Dorsolateral prefrontal cortex (tissue), 122 donors: ENCODE measurements at places on chromosomes 7 and 10. TPM values are rescaled to one million over a fixed set of nuclear protein-coding genes. Genes with fewer than 3 reads are reported as not detected.

- DNase-seq = no peak
Observed at GRCh38 chr7:73560109-73560835, 2.8 kb upstream of the BCL7B start.

- no peak for DNase-seq
Observed at GRCh38 chr10:9910446-9910845, 1107.2 kb upstream of the CELF2 start.

DNA sequence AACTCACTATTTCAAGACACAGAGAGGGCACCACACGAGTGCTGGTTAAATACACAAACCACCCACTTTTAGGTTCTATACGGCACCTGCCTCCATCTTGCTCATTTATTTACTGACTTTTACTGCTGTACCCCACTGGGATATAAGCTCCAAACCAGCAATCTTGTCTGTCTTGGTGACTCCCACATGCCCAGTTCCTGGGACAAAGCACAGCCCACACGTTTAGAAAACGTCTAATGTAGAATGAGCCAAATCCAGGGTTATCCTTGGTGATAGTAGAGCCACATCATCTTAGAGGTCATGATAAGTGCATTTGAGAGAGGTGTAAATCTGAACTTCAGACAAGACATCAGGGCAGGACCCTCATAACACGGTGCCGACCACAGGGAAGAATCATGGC lies 73.5 kb downstream of the NUDCD3 start:
- DNase-seq = no peak

- DNase-seq = no peak
Observed at GRCh38 chr10:131905267-131905571, 4.4 kb downstream of the PPP2R2D start.

GRCh38 chr10:76558586-76558985 lies 1079.0 kb downstream of the KCNMA1 start:
- no peak for DNase-seq

GRCh38 chr10:46255801-46256747 lies 30.7 kb upstream of the ANTXRL start:
- peak; percentile 17 for DNase-seq

DNA sequence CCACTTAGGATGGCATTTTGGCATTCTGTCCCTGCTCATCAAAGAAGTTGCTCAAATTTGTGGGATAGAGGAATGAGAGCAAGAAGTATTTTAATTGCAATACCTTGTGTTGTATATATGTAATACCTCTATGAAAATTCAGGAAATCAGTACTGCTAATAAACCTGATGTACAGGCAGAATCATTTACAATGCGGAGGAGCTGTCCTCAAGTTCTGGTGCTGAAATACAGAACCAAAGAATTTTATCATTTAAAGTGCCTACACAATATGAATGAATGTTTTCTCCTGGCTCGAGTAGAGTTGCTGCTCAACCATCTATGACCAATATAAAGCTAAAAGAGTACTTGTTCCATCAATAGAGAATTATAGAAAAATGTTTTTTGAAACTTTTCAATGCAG lies 305.8 kb downstream of the PLXNA4 start:
- DNase-seq = no peak

GRCh38 chr7:137838706-137839315 lies 8.0 kb downstream of the DGKI start:
- no peak for DNase-seq

- peak; percentile 92 for DNase-seq
Observed at GRCh38 chr10:62048919-62049623, 147.6 kb downstream of the ARID5B start.

DNA sequence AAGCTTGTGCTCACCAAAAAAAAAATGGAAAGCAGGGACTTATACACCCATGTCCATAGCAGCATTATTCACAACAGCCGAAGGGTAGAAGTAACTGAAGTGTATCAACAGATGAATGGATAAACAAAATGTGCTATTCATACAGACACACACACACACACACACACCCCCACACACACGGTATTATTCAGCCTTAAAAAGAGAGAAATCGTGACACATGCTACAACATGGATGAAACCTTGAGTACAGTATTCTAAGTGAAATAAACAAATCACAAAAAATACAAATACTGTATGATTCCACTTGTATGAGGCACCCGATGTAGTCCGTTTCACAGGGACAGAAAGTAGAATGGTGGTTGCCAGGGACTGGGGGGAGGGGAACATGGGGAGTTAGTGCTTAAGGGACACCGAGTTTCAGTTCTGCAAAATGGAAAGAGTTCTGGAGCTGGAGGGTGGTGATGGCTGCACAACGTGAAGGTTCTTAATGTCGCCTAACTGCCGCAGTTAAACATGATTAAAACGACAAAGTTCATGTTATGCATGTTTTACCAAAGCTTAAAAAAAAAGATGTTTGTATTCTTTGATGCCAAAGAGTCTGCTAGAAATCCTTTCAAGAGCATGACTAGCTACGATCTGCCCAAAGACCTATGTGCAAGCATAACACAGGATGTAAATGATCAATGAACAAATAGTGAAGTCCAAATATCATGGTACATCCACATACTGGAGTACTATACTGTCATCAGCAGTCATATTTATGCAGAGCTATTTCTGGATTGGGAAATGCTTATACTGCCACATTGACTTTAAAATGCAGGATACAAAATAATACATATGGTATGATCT lies 7.2 kb downstream of the TNS3 start:
- DNase-seq = no peak

- no peak for DNase-seq
Observed at GRCh38 chr7:74023092-74023536, 4.9 kb upstream of the ELN start.

DNA sequence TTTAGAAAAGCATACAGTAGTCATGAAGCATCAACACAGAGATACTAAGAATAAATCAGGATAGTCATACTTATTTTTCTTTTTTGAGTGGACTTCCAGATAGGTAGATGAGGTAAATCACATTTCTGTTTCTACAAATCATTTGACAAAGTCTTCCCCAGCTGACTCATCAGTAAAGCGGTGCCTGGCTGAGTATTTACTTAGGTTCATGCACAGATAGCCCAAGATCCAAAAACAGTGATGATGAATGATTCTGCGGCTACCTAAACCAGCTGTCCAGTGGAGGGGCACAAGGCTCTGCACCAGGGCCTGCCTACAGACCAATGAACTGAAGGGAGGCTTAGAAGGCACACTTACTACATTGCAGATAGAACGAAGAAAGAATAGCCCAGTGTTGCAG lies 113.1 kb downstream of the PARP12 start:
- DNase-seq = no peak

DNA sequence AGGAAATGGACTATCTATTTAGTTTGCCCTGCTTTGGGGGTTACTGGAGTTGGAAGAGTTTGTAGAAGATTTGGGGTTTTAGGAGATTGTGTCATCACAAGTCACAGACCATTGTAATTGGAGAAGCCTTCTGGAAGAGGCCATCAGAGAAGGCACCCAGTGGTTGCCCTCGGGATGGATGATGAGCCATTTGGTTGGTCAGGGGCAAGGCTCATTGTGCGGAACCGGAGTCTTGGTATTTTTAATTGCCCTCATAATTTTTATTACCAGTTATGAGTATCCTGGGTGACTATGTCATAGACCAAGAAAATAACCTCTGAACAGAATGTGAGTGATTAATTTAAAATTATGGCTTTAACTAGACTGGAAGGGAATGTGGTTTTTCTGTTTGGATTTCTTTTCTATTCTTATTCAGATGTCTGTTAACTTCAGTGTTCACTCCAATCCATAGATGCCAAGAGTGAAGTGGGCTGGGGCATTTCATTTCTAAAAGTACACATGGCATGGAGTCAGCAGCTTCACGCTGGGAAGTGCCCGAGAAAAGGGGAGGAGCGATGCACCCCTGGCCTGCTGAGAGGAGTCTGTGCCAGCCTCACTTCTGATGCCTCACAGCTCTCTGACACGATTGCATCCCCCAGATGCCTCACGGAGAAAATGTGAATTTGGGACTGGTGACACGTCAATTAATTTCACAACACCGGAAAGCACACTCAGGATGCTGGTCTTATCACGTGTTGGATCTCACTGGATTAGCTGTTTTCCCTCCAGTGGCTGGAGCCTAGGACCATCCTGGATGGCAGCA lies 225.6 kb upstream of the IGFBP3 start:
- DNase-seq = no peak

DNA sequence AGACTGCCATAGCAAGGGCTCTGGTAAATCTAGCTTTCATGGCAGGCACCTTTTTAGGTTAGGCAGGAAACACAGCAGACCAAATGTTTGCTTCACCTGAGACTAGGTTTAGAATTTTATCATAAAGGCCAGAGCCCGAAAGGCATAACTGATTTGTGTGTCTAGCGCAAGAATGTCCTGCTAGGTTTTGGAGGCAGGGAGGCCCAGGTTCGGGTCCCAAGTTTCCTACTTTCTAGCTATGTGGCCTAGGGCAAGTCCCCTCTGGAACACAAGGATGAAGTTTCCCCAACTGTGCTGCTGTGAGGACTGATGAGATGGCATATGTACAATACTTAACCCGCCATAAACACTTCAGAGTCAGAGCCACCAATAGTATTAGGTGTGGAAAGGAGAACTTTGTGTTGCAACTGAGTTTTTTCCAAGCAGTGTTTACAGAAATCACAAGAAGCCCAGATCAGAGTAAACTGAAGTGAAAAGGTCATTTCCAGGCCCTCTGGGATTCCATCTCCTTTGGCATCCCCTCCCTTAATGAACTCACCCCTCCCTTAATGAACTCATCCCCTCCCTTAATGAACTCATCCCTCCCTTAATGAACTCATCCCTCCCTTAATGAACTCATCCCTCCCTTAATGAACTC lies 244.9 kb downstream of the SKAP2 start:
- DNase-seq = no peak

- DNase-seq = peak; percentile 69
Observed at GRCh38 chr10:69327463-69328379, 49.4 kb downstream of the HK1 start.

- no peak for DNase-seq
Observed at GRCh38 chr10:34759161-34759836, 55.8 kb downstream of the PARD3 start.

The RPA3 gene
- total RNA-seq = 19.8 TPM

- DNase-seq = no peak
Observed at GRCh38 chr7:32879460-32879859, 12.1 kb downstream of the KBTBD2 start.

- DNase-seq = no peak
Observed at GRCh38 chr10:61937631-61938351, 36.3 kb downstream of the ARID5B start.

DNA sequence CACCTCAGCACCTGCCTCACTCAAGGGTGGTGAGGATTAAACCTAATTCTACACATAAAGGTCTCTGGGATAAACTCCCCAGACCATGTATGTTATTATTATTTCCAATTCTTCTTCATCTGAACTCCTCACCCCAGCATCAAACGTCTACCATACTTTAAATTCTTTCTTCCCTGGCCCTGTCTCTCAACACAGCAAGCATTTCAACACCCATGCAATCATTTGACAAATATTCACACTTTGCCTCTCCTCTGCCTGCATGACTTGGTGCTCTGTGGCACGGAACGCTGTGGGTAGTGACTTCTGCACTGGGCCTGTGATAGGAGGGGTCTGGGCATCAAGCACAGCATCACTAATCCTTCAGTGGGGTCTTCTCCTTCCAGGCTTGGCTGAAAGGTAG lies 490.8 kb downstream of the TNS3 start:
- no peak for DNase-seq

- DNase-seq = no peak
Observed at GRCh38 chr10:112970021-112970420, 20.0 kb downstream of the TCF7L2 start.

The PDE6C gene
- not detected for total RNA-seq

- DNase-seq = no peak
Observed at GRCh38 chr7:121547544-121548092, 151.5 kb upstream of the FAM3C start.

The IGF2BP3 gene
- 7.0 TPM for total RNA-seq

DNA sequence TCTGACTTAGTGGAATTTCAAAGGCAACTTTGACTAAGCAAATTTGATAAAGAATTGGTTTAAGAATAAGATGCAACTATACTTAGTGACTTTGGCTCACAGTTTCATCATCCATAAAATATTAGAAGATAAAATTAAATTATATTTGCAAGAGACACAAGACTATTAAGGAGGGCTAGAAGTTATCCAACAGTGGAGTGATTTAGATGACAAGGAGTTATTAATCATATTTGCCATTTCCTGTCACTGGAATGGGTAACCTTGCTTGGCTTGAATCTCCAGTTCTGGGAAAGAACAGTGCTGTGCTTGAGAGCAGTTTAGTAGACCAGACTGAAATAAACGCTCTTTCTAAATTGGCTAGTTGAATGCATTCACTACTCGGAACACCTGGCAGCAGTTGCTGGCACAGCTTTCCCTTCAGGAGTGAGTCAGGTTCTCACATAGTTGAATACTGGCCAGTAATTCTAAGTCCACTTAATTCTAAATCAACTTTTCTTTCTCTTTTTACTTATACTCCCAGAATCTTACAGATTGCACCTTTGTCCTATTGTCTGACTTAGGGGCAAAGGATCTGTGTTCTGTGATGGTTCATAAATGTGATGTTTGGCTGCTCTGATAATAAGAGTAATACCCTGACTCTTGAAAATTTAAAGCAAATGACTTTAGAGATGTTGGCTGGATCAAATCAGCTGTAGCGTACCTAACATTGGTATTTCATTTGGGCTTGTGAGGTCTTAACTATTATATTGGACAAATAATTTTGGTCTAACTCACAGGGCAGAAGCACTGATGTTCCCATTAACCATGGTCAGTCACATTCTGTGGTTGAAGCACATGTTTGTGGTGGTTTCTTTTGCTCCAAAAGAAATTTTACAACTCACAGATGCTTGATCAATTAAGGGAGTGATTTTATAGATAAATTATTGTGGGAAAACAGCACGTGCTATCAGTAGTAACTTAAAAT lies 16.6 kb downstream of the STMP1 start:
- no peak for DNase-seq

DNA sequence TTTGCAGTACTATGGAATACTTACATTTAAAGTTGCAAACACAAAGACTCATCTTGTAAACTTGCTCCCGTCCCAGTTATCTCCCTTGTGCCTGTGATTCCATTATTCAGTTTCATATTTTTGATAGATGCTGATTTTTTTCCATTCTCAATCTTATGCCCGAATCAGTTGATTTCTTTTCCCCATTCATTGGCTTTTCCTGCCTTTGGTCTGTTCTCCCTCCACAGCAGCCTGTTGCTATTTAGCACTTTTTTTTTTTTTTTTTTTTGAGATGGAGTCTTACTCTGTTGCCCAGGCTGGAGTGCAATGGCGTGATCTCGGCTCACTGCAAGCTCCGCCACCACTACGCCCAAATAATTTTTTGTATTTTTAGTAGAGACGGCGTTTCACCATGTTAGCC lies 78.0 kb downstream of the ABCC2 start:
- DNase-seq = no peak

The PUS7 gene
- total RNA-seq = 15.7 TPM

DNA sequence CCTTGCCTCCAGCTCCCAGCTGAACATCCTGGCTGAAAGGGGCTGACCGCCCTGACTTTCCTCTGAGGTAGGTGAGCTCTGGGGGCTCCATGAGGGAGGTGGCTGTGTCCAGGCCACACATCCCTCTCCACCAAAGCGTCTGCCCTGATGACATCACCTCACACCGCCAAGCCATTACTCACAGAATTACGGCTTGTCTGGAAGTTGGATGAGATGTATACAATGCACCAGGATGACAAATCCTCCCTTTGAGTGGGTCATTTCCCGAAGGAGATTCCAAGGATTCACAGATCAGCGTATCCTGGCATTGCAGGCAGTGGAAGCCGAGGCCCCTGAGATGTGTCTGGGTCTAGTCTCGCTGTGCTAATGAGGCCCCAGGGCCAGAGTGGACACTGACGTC lies 15.1 kb upstream of the RET start:
- DNase-seq = no peak

GRCh38 chr10:51629934-51630639 lies 69.3 kb downstream of the CSTF2T start:
- DNase-seq = no peak

The NXPH1 gene
- total RNA-seq = 19.0 TPM

The ACSM6 gene
- total RNA-seq = not detected
